ENCODE measurements at places on chromosomes 11 and 22. TPM values are rescaled to one million over a fixed set of nuclear protein-coding genes. Genes with fewer than 3 reads are reported as not detected.

The CHRM1 gene
- 0.15 TPM for total RNA-seq

The UBQLNL gene
- total RNA-seq = 0.21 TPM

The NRIP3 gene
- total RNA-seq = 3.0 TPM

The CD248 gene
- 0.58 TPM for total RNA-seq

The MAPK8IP2 gene
- total RNA-seq = 0.26 TPM

The GAL3ST1 gene
- not detected for total RNA-seq

The SLC22A12 gene
- total RNA-seq = 0.93 TPM

The RCOR2 gene
- total RNA-seq = 46.7 TPM

The TRIM49 gene
- total RNA-seq = not detected

DNA sequence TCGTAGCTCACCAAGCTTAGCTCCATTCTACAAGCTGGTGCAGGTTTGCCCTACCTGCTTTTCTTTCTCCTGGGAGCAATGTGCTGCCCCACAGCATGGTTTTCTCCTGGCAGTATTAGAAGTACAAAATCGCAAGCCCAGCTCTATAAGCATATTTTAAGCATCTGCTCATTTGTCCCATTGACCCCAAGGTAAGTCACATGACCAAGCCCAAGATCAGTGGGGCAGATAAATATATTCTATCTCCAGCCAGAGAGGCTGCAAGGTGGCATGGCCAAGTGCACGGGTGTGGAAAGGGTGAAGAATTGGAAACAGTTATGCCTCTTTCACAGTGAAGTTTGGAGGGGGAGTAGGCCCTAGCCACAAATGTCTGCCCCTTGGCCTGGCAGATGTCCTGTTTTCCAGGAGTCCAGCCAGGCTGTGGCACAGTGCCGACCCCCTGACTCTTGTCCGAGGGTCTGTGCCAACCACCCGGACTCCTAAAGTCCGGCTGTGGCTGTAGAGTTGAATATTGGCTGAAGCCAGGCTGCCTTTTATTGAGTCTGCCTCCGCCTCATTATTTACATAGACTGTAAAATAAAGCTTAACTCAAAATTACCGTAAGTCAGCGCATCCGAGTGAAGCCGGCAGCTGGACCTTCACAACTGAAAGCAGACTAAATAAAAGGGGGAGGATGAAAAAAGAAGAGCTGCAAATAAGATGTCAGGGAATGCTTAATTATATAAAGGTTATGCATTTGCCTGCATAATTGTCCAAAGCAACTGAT lies 165.7 kb downstream of the COMMD9 start:
- peak; percentile 29 for ATAC-seq

GRCh38 chr22:30430933-30431332 lies 5.4 kb downstream of the MTFP1 start:
- ATAC-seq = no peak

- ATAC-seq = peak; percentile 95
These were observed 27.6 kb downstream of the CD5 start for GRCh38 chr11:61129639-61130523.

- ATAC-seq = peak; percentile 69
These were observed 9.6 kb upstream of the SYT8 start for GRCh38 chr11:1825039-1825740.

DNA sequence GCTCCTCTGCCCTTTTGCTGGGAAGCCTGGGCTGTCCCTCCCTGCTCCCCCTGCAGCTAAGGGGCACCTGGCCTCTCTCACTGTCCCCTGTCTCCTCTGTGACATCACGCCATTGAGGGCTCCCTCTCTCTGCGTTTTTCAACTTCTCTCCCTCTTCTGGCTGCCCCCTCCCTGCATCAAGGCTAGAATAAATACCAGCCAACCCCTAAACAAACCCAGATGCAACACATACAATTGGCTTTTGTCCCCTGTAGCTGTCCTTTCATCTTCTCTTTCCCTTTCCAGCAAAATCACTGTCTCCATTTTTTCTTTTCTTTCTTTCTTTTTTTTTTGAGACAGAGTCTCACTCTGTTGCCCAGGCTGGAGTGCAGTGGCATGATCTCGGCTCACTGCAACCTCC lies 3.3 kb upstream of the MIEF1 start:
- ATAC-seq = no peak

- ATAC-seq = no peak
These were observed 23.0 kb downstream of the FDX1 start for GRCh38 chr11:110452720-110453119.

DNA sequence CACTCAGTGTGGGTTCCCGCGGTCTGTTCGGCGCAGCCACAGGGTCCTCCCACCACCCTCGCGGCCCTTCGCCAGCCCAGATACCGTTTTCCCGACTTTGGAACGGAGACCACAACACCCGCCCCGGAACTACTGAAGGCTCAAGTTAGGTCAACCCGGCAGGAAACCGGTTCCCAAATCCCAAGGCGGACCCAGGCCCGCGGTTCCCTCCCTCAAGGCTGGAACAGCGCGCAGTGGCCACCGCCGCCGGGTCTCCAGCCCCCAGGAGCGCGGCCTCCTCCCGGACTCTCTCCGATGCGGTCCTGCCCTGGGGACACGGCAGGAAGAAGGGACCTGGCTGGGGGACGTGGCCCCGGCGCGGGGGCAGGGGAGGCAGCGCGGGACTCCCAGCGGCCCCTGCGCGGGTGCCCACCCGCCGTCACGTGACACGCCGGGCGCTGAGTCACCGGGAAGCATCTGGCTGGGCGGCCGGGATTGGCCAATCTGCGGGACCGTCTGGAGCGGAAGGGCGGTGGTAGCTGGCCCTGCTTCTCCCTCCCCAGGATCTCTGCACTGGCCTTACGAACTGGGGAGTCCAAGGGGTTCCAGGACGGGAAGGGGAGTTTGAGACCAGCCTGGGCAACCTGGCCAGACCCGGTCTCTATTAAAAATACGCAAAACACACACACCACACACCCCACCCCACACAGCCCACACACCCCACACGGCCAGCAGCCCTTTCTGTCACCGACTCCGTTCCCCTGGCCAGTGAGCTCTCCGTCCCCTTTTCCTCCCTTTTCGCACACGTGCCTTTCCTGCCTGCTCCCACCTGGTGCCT lies 21.5 kb upstream of the MALAT1 start:
- peak; percentile 87 for ATAC-seq

- peak; percentile 95 for ATAC-seq
These were observed 32.8 kb downstream of the CADM1 start for GRCh38 chr11:115471367-115471766.

DNA sequence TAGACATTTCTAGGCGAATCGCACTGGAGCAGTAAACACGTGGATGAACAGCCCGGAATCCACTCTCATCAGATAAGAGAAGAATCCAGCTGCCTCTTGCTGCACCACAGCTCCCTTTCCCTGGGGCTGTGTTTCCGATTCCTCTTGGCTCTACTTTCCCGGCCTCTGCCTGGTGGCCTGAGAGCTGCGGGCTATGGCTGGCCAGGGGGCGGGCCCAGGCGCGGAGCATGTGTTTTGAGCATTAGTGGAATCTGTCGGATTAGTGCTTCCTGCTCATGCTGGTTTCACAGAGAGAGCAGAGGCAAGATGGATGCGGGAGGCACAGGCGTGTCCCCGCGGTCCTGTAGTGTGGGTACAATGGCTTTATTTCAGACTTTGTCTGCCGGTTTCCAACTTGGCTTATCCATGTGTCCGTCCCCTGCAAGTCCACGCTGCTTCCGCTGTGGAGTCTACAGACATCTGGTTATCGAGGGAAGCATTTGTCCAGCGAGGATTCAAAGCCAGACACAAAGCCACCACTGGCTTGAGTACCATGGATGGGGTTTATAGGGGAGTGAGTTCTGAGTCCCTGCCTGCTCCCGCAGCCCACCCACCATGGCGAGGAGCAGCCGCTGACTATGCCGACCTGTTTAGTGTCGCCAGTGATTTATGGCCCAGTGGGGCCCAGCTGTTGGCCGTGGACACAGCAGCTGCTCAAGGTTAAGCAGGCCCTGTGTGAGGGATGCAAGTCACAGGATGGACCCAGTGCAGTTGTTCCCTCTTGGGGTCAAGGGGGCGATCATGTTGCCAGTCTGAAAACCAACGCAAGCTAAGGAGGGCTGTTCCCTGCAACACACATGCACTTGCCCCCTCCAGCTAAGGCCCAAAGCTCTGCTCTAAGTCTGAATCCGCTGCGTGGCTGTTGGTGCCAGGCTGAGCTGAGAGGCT lies 43.3 kb upstream of the EP300 start:
- peak; percentile 93 for ATAC-seq

DNA sequence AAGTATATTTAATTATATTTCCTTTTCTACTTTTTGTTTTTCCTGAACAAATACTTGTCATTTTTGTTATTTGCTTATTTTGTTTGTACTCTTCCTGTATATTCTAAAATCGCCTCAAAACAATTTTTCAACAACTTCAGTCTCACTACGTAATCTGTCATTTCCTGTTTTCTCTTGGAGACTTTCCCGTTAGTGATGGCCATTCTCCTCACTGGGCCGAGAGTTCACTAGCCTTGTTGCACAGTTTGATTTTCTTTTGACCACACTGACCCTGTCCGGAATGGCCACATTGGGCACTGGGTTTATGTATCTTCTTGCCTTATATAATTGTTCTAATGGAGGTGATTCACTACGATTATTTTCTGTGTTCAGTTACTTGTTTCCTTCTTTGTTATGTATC lies 726.1 kb downstream of the FAM181B start:
- no peak for ATAC-seq

DNA sequence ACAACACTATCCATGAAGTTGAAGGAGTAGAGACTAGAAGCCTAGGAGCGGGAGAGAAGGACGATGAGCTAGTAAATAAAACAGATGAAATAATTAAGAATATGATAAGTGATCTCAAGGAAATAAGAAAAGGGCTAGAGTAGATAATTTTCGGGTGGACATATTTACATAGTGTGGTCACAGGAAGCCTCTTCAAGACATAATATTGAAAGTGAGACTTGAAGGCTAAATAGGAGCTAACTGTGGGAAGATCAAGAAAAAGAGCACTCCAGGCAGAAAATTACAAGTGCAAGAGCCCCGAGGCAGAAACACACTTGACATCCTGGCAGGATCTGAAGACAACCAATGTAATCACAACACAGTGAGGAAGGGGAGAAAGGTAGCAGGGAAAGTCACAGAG lies 11.9 kb upstream of the PPFIBP2 start:
- ATAC-seq = no peak

DNA sequence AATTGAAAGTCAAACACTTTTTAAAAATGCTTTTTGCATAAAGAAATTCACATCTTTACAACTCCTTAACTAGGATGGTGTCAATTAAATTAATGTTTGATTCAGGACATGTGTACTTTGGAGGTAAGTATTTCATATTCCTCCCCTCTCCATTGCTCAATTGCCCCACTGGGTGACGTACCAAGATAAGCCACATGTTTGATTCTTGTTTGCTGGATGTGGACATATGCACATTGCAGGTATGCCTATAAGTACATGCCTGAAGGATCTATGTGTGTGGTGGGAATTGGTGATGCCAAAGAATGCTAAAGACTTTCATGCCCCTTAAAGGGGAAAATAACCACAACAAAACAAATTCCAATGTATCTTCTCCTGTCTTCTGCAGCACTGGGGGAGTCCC lies 5.8 kb downstream of the CD44 start:
- no peak for ATAC-seq

GRCh38 chr11:94459576-94459975 lies 34.1 kb downstream of the MRE11 start:
- no peak for ATAC-seq

DNA sequence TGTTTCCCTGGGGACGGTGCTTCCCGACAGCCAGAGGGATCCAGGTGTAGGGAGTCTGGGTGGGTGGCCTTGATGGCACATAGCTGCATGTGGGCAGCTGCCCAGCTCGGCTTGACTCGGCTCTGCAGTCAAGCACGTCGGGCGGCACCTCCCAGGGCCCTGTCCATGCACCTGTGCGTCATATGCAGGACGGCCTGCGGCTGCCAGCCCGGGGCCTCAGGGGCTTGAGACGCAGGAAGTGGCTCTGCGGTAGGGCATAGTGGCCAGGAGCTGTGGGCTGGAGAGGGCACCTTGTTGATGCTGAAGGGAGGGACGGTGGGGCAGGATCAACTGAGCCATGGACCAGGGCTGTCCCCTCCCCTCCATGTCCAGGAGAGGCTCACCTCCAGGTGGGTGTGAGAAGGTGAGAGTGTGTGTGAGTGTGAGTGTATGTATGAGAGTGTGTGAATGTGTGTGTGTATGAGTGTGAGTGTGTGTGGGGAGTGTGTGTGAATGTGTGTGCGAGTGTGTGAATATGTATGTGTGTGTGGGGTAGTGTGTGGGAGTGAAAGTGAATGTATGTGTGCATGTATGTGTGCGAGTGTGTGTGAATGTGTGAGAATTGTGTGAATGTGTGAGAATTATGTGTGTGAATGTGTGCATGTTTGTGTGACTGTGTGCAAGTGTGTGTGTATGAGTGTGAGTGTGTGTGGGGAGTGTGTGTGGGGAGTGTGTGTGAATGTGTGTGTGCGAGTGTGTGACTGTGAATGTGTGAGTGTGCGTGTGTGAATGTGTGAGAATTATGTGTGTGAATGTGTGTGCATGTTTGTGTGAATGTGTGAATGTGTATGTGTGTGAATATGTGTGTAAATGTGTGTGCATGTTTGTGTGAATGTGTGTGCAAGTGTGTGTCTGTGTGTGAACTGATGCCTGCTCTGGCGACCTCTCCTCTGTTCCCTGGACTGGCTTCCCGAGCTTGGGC lies 5.7 kb upstream of the SUN2 start:
- no peak for ATAC-seq

GRCh38 chr11:68282141-68282860 lies 10.5 kb upstream of the C11orf24 start:
- no peak for ATAC-seq

- no peak for ATAC-seq
These were observed 72.4 kb upstream of the FAT3 start for GRCh38 chr11:92152245-92152644.

- no peak for ATAC-seq
These were observed 148.3 kb downstream of the PGR start for GRCh38 chr11:100981196-100981824.

DNA sequence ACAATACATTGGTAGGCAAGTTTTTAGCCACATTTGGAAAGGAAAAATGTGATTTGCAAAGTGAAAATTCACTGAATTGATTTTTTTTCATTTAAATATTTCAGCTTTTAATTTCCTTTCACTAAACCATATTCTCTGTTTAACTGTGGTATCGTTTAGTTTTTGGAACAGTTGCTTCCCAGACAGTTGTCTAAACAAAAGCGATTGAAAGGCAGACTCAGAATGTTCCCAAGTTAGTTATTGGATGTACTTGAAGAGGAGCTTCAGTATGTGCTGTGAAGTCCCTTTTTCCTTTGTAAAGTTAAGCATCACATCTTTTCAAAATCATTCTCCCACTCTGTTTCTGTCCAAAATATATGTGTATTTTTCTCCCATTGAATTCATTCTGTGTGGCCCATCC lies 623.4 kb upstream of the LUZP2 start:
- ATAC-seq = no peak

- ATAC-seq = no peak
These were observed 267.3 kb upstream of the MPPED2 start for GRCh38 chr11:30853439-30853838.

Data from motor neuron (in vitro differentiated cells).